ENCODE measurements at places on chromosomes 2 and 18.

- no peak for DNase-seq
Measured at GRCh38 chr2:206020171-206020570, 65.8 kb downstream of the INO80D start.

DNA sequence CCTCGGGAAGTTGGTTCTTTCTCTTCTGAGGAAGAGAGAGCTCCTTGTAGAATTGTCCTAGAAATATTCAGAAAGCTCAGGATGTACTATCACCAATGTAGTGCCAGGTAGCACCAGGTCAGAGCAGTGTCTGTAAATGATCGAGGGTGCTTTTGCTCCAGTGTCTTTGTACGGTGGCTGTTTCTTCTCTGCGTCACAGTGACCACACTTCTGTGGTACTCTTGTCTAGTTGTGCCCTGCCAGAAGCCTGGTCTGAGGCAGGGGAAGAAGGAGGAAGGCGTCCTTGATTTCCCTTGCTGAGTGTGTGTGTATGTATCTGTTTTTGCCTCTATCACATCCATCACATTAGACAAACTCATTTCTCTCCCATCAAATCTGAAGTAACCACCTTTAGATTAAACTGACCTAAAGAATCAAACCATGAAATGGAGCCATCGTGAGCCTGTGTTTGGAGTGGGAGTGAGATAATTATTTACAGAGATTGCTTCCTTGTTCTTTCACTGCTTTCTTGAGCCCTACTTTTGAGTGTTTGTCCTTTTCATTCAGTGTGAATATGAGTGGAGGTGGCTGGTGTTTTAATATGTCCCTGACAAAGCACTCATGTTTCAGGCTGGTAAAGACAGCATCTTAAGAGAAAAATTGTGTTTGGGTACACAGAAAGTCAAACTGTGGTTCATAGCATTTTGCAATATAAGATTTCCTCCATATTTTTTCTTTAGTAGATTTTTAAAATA is 97.2 kb downstream of the ACOXL start:
- DNase-seq, result no peak

GRCh38 chr2:26533661-26534060 is 55.7 kb upstream of the OTOF start:
- DNase-seq, result no peak

DNA sequence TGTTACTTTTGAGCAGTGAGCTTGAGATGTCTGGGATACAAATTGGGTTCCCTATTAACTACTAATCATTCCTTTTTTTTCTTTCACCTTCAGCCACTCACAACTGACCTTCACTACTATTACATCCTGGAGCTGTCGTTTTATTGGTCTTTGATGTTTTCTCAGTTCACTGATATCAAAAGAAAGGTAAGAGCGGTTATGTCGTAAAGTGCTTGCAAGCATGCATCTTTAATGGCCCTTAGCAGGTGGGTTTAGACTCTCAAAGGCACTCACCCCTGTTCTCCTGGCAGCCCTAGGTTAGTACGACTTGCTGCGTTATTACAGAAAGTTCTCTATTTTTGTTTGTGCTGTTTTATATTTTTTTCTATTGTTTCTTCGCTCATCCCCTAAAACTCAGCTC is 107.6 kb upstream of the NOSTRIN start:
- DNase-seq, result no peak

GRCh38 chr2:99865818-99866676 is 276.3 kb downstream of the AFF3 start:
- DNase-seq, result no peak

DNA sequence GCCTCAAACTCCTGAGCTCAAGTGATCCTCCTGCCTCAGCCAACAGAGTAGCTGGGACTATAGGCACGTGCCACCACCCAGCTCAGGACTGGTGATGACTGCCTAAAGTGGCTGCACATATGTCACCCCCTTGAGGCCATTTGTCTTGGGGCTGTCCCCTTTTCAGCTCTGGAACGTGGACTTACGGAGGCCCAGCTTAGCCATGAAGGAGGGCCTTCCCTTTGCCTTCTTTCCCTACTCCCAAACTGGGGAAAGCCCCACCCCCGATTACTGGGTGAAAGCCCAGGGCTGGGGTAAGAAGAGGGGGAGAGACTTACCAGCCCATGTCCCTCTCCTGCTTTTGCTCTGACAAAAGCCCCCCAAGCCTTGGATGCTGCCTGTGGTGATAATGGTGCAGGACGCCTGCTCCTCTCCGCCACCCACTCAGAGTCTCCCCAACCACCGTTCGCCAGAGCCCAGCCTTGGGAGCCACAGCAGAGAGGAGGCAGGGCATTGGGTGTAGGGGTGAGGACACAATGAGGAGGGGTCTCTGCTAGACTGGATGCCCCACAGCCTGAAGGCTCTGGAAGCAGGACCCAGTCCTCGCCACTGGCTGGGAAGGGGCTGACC is 2.5 kb upstream of the DUSP2 start:
- DNase-seq, result no peak

DNA sequence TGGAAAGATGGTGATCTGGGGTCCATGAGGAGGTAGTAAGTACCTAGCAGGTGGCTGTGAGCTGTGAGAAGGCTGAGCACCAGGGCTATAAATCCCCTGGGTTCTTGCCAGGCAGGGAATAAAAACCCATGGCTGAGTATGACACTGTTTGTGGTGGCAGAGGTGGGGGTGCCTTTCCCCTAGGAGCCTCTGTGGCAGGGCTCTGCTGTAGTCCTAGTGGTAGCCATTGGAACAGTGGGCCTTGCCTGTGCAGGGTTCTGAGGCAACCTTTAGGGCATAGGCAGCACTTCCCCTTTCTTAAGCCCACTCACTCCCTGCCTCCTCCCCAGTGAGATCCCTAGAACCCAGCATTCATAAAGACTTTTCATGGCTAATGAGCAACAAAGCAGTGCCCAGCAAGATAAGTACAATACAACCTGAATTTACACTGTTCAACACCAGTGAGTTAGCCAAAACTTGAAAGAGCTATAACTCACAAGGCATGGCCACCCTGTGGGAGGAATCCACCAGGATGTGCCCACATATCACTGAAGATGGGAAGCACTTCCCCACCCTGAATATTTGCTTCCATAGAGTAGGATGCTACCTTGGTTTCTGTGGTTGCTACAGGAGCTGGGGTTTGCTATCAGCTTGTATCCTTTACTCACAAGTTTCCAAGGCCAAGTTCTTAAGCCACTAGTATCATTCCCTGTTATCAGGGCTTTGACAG is 100.9 kb upstream of the NEUROD1 start:
- no peak for DNase-seq

DNA sequence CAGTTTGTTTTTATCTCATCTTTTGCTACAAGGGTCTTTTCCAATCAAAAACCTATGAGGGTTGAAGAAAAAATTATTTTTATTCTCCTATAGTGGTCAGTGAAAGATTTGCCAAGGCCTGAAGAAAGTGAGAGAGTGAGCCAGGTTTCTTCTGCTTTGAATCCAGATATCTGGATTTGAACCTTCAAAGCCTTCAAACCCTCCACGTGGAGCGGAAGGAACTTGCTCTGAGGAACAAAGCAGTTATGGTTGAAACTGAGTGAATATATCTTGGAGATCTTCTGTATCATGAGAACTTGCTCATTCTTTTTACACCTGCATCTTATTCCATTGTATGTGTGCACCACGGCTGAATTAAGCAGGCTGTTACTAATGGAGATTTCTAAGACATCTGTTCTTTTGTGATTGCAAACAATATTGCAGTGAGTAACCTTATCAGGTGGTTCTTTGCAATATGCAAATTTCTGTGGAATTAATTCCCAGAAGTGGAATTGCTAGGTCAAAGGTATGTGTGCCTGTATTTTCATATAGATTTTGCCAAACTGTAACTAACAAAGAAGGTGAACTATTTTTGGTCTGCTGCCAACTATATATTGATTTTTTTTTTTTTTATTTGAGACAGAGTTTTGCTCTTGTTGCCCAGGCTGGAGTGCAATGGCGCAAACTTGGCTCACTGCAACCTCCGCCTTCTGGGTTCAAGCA is 147.9 kb downstream of the B3GNT2 start:
- DNase-seq, result no peak

DNA sequence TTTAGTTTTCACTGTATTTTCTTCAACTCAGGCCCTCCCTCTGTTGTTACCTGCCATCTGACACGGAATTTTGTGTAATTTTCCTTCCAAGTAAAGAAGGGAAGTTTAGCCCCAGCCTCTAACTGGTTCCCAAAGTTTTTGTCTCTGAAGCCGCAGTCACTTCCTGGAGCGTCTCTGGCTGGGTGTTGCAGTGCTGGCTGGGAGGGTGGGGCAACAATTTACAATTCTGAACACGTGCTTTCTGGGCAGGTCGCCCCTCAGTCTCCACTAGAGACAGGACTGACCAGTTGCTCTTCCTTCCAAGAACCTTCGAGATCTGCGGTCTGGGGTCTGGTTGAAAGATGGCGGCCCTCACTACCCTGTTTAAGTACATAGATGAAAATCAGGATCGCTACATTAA is 3.5 kb downstream of the CNDP2 start:
- DNase-seq, result peak; percentile 60

GRCh38 chr2:239723486-239724193 is 301.5 kb downstream of the NDUFA10 start:
- no peak for DNase-seq

DNA sequence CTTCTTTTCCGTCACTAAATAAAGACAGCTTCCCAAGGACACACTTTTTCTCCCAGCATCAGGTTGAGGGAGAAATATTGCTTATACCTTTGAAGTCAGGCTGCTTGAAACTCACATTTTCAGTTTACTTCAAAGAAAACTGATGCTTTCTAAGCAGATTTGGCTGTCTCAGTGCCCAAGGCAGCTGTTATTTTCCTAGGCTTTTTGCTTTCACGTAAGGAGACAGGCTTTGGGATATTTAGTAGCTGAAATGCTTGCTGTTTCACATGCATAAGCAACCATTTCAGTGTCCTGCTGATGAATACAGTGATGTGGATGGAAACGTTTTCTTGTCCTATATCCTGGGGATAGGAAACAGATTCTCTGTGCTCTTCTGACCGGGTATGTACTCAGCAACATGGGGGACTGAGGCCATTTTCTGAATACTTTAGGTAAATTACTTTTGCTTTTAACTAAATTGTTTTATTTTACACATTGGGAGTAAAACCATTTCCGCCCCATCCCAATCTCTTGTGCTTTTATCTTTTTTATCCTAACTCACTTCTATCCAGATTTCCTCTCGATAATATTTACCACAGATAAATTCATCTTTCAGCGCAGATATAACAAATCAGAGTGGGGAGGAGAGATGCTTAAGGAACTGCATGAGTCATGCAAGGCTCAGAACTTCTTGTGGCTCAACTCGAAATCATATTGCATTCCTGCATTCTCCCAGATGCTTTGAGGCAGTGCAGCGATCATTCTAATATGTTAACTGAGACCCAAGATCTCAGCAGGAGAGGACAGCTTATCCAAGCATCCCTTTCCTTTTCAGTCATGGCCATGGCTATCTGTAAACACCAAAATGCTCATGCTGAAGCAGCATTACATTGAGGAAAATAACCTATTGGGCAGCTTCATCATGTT is 22.2 kb downstream of the GALR1 start:
- DNase-seq, result no peak

DNA sequence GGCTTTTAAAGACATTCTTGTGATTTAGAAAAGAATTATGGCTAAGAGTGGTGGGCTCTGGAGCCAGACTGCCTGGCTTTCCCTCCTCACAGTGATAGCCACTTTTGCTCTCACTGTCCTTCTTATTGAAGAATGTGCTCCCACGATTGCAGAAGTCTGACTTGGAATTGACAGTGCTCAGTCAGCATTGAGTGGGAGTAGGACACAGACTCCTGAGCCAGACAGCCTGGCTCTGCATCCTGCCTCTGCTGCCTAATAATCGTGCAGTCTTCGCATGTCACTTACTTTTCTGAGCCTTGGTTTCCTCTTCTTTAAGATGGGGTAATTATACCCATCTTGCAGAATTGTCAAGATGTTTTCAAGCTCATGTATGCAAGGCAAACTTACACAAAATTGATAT is 23.3 kb downstream of the SPATS2L start:
- no peak for DNase-seq

GRCh38 chr2:241802421-241803318 is 6.3 kb upstream of the NEU4 start:
- no peak for DNase-seq

DNA sequence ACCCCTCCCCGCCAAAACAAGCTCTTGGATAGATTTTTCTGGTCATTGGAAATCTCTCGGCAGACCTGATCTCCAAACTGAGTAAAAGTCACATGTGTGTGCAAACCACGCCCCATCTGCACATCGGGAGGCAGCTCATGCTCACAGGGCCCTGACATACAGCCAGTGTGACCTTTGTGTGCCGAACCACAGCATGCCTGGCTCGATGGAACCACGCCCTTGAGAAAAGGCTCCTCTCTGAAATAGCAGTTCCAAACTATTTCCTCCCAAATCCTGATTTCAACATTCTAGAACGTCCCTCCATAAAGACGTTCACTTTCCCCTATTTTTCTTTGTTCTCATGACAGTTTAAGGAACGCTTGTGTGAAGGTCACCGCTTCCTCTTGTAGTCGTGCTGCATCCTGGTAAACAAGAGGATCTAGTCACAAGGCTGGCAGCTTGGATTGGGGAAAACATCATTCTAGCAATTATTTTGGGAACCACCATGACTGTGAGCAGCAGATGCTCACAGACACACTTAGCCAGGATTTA is 59.3 kb upstream of the MAP4K4 start:
- DNase-seq, result no peak

GRCh38 chr18:76476665-76477561 is 18.1 kb downstream of the ZNF516 start:
- no peak for DNase-seq

GRCh38 chr2:38079116-38080052 is 3.4 kb upstream of the CYP1B1 start:
- no peak for DNase-seq

DNA sequence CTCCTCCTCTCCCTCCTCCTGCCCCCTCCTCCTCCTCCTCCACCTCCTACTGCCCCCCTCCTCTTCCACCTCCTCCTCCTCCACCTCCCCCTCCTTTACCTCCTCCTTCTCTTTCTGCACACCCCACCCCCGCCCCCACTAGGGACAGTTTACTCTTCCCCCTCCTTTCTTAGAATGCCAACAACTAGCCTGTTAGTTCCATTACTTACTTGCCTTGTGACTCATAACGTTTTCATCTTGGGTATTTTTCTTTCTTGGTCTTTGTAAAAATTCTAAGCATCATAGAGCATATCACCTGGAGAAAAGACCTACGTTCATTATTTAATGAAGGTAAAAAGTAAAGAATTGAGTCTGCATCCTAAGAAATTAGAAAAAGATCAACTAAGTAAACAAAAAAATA is 165.3 kb downstream of the NEDD4L start:
- no peak for DNase-seq

GRCh38 chr18:50796495-50796894 is 23.3 kb downstream of the MRO start:
- no peak for DNase-seq

GRCh38 chr18:22434973-22435608 is 17.4 kb upstream of the CTAGE1 start:
- DNase-seq, result no peak

- DNase-seq, result no peak
Measured at GRCh38 chr2:75528221-75528977, 32.3 kb downstream of the EVA1A start.

- DNase-seq, result no peak
Measured at GRCh38 chr18:34709750-34710441, at the start of gene DTNA. Gene DTNA (plus strand): TSS chr18:34710298. CDS start chr18:34755977, 45,679 bp downstream.

- DNase-seq, result no peak
Measured at GRCh38 chr2:11239666-11240462, 84.6 kb downstream of the SLC66A3 start.

Measured in GM18507 (cell line).